ENCODE measurements at places on chromosomes 16 and 17.

DNA sequence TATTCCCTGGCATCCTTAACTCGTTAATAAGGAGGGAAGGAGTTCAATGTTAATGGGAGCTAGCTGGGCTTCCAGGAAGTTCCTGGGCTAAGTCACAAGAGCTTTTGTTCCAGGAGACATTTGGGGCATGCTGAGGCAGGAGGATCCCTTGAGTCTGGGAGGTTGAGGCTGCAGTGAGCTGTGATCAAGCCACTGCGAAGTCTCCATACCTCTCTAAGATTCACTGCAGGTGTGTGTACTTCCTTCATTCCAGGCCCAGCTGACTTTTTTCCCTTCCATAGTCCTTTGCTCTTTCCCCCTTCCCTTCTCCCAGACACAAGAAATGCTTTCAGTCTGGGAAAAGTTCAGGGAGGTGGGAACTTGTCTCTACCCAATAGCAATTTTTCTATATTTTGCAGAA lies 489.8 kb downstream of the NPIPA7 start:
- no peak for DNase-seq

DNA sequence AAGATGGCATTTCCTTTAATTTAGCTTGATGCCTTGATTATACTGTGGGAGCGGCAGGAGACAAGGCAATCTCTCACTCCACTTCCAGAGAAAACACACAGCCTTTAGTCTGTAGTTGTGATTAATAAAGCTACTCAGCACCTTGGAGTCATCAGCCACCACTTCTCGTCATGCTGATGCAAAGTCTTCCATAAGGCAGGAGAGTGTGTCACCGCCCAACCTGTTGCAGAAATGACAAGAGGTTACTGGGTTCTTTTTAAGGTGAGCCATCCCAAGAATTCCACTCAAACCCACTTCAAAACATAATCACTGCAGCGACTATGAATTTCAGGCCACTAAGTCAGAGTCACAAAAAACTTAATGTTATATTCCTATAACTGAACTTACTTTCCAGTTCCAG lies 223.9 kb upstream of the TOX3 start:
- DNase-seq, result no peak

DNA sequence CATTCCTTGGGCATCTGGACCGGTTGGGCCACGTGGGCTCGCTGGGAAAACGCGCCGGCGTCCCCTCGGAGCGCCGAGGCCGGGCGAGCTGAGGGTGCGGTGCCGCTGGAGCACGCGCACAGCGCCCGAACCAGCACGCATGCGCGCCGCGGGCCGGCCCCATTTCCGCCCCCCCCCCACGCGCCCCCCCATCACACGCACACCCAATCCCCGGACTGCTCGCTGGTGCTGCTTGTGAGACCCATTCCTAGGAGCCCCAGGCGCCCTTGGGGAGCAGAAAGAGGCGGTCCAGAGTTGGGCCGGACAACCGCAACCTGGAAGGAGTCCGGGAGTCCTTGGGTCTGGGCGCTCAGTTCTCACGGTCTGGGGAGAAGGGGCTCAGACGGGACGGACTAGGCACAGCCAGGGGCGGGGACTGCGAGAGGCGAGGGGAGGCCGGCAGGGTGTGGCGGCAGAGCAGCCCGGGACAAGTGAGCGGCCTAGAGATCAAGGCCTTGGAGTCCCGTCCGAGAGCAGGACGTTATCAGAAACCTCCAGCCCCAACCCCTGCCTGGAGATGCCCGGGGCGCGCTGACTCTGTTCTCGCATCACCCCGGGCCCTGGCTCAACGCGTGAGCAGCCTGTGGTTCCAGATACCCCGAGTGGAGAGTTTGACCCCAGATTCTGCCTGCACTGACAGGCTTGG lies 6.0 kb upstream of the CBX8 start:
- DNase-seq, result no peak

DNA sequence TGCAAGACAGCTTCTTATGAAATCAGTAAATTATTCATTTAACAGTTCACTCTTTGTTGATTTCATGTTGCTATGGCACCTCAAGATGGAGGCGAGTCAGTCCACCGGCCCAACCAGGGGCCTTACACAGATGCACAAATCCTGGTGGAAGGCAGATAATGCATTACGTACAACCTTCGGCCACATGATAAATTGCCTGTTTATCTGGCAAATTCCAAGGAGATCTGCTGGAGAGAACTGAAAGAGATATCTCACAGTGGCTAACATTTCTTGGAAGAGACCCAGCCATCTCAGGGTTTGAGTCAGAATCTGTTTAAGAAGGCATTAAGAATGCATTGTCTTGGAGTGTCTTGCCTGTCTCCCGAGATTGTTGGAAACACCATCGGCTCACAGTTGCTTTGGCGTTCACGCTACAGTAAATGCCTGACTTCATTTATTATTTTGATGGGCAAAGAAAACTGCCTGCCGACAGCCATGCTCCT lies 225.6 kb downstream of the MSI2 start:
- no peak for DNase-seq

- no peak for DNase-seq
Observed at GRCh38 chr16:1245452-1246020, 5.0 kb downstream of the TPSAB1 start.

DNA sequence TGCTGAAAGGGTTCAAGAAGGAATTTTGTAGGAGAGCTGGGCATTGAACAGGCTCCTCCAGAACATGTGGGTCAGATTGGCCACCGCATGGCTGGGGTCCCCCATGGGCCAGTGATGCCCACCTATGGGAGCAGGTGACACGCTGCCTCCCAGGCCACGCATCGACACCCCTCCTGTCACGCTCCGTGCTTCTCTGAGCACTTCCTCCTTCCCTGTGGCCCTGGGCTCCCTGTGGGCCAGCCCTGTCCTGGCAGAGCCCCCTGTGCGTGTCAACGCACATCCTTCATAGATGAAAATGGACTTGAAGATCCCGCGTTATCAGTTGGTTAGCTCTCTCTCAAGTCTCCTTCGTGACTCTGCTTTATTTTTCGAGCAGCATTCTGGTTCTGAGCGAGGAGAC lies 160.3 kb downstream of the RPTOR start:
- DNase-seq, result no peak

DNA sequence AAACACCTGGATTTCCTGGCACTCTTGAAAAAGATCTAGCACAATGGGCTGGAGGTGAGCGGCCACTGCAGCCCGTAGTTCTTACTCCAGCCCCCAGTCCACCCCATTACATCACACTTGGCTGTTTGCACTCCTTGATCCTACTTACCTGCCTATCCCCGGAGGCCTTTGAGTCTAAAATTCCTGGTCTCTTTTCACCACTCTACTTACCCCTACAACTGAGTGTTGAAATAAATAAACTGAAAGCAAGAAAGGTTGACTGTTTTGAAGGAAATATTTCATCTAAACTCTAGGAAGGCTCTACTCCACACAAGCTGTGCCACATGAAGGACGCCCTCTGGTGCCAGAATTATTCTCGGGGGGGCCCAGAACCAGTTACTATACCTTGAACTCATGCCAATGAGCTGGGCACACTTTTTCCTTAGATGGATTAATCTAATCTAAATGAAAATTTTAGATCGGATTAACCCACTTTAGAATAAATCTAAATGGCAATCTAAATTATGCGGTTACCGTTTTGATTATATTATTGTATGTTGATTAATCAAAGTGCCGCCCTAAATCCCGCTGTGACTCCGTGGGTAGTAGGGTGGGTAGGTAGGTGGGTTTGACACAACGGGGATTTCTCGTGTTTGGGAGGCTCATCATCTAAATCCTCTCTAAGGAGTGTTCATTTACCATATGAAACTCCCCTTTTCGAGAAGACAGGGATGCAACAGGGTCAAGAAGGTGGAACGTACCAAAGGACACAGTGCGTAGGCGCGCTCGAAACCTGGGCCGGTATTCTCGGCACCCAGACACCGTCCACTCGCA lies 651 bp upstream of the EIF1 start:
- no peak for DNase-seq
